ENCODE measurements at places on chromosomes 13 and 19.

- DNase-seq = no peak
These were observed 5.5 kb upstream of the ACP7 start for GRCh38 chr19:39078436-39079200.

GRCh38 chr13:110705356-110705825 lies 525 bp downstream of the CARS2 start:
- no peak for DNase-seq

GRCh38 chr19:10998666-10999065 lies 37.8 kb downstream of the SMARCA4 start:
- DNase-seq = no peak

- no peak for DNase-seq
These were observed 2.3 kb downstream of the ERF start for GRCh38 chr19:42252365-42253244.

Data from mesothelial cell of epicardium (in vitro differentiated cells).